ENCODE measurements at places on chromosomes 16 and 17.

GRCh38 chr16:2964475-2965336, 631 bp downstream of the KREMEN2 start:
- DNase-seq, result peak; percentile 61

DNA sequence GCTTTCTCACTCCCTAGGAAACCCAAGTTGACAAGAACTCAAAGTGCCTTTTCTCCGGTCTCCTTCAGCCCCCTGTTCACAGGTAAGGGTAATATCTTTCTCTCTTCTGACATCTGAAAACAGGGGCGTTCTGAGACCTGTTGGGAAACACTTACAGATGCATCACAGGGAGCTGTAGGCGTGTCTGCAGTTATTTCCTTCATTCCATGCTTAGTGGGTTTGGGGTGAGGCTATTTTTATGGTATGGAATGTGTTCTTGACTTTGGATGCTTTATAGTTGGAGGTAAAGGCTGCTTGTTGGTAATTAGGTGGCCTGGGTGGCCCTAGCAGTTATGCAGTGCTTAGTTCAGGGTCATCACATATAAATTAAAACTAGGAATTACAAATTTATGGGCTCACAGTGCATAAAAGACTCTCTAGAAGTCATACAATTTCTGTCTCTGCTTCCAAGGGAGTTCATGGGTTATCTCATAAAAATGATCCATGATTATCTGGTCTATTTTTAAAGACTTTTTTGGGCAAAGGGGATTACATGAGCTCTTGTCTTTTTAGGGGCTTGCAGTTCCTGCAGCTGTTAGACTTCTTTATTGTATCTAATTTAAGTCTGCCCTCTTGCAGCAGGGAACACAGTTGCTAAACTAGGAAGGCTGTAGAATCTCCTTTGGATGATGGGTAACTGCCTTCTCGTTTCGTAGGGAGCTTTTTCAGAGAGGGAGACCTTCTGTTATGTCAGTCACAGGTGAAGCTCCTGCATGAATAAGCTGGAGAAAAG, 10.2 kb downstream of the SOCS7 start:
- DNase-seq, result no peak

DNA sequence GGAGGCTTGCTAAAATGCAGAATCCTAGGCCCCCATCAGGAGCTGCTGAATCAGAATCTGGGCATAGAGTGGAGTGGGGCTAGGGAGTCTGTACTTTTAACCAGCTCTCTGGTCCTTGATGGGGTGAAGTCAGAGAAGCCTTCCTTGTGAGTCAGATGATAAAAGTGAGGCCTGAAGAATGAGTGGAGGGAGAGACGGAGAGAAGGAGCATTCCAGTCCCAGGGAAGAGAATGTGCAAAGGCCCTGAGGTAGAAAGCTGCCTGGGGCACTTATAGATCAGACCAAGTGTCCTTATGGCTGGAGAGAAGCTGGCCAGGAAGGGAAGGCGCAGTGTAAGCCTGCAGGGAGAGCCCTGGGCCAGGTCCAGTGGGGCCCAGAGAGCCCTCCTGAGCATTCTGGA, 235.1 kb upstream of the NLRP1 start:
- DNase-seq, result no peak

DNA sequence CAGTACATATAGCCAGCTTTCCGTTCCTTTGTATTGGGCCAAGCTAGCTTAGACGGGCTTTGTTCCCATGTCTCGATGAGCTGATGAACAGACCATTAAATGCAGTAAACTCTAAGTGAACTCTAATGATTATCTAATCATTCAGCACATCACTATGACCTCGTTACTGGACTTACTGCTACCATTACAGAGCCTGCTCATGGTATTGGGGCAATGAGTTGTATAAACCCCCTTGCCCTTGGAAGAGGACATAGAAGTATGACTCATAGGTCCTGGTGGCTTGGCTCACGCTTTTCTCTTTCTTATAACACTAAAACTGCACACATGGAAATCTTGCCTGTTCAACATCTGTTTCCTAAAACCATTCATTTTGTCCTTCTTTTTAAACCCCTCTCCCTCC, 93.6 kb upstream of the DYNLRB2 start:
- DNase-seq, result no peak

DNA sequence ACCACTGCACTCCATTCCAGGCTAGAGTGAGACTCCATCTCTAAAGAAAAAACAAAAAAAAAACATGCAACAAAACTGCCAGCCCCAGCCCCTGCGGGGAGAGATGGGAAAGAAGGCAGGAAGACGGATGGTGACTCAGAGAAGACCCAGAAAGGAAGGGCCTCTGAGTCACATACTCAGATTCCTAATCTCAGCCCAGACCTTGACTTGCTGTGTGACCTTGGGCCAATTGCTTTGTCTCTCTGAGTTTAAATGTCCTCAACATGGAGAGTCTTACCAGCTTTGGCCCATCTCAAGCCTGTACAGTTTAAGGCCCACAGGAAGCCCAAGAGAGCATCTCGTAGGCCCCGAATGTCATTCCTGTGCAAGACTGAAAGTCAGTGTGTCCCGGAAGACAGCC, 86.5 kb upstream of the LHX1 start:
- no peak for DNase-seq

DNA sequence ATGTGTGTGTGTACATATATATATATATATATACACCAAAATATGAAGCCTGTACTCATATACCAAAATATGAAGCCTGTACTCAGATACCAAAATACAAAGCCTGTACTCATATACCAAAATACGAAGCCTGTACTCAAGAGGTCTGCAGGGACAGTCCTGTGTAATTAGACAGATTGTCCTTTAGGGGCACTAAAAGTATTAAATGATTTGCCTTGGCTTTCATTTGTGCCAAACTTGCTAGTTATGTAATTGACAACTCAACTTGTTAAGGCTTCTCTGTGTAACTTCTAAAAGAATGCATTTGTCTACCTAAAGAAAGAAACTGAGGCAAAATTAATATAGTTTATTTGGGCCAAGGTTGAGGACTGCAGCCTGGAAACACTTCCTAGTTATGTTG, 30.8 kb upstream of the DHX40 start:
- DNase-seq, result no peak

DNA sequence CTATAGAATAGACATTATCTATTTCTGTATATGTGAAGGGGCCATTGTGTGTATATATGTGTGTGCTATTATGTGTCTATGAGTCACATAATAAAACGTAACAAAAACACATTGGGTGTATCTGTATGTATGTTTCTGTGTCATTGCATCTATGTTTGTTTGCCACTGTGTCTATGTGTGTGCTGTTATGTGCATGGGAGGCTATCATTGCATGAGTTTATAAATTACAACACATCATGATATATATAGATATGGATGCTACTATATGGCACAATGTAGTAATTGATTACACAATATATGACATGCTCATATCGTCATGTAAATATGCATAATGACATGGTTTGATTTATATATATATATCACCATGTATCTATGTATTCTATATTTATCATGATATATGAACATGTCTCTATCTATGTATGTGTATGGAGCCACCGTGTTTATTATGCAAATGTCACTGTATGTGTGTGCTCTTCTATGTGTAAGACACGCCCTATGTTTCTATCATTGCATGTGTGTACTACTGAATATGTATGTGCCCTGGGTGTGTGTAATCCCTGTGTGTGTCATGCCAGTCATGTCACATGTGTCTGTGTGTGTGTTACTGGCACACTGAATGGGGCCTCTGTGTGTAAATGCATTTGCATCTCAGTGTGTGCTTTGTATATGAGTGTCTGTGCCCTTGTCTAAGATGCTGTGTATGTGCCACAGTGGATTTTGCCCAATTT, 1.4 kb upstream of the TSPOAP1 start:
- DNase-seq, result no peak

DNA sequence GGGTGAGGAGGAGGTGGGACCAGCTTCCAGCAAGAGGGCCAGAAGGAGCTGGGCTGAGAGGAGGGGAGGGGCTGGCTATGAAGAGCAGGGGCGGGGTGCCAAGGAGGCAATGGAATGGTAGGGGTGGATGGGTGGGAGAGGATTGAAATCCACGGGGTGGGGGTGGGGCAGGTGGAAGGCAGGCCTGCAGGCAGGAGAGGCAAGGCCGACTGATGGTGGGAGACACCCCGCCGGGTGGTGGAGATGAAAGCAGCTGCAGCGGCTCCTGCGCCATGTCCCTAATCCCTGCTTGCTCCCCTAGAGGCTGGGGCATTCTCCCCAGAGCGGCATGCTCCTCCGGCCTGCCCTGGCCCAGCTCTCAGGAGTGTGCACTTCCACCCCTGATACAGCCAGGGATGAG, 27.8 kb upstream of the TAC4 start:
- DNase-seq, result no peak

DNA sequence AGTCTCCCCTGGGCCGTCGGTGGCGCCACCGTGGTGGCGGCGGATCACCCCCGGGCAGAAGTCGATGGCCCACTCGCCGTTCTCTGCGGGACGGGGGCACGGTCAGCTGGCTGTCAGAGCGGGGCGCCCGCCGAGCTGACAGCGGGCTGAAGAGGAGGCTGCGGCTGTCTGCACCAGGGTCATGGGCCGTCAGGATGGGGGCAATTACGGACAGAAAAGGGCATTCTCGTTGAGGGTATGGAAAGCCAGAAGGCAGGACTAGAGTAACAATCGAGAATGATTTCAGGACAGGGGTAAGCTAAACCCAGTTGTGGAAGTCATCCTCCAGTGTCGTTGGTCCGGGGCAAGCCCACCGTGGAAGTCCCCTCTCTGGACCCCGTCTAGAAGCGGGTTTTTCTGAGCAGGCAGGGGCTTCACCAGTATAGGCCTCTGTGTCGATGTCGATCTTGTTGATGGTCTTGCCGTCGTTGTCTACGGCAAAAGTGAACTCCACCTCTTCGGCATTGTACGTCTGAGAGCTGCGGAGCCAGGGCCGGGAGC, 1.7 kb downstream of the CHRNE start:
- no peak for DNase-seq

DNA sequence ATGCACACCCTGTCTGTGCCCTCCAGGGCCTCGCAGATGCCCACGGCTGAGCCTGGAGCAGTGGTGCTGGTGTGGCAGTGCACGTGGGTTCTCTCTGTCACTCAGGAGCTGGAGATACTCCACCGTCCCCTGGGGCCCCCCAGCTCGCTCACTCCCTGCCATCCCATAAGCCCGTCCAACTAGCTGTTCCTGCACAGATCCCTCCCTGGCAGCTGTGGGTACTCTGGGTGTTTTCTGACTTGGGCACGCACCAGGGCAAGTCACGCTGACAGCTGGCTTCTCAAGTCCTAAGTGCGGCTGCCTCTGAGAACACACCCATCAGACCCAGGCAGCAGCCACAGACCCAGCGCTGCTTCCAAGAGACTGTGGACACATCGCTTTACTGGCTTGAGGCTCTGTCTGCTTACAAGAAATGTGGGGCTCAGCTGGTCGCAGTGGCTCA, 25.4 kb upstream of the ITGB4 start:
- DNase-seq, result no peak

DNA sequence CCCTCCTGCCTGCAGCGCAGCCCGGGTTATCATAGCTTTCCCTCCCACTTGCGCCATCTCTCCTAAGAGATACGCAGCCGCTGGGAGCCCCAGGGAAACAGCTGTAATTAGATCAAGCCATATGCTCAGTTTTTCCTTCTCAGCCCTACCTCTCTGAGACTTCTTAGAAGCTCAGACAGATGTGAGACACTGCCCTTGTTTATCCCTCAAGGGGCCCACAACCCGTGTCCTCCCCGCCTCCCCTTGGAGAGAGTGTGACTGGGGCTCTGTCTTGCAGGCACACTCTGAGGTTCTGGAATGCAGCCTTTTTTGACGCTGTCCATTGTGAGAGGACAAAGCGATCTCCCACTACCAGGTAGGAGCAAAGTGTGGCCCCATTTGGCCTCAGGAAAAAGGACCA, 31.2 kb downstream of the CIBAR2 start:
- DNase-seq, result no peak
